ENCODE measurements at places on chromosomes 13 and 19. TPM values are rescaled to one million over a fixed set of nuclear protein-coding genes. Genes with fewer than 3 reads are reported as not detected.

GRCh38 chr13:22017226-22017625 lies 346.4 kb downstream of the FGF9 start:
- no peak for DNase-seq

- peak; percentile 92 for DNase-seq
Measured at GRCh38 chr19:46975925-46976782, 43.5 kb upstream of the NPAS1 start.

DNA sequence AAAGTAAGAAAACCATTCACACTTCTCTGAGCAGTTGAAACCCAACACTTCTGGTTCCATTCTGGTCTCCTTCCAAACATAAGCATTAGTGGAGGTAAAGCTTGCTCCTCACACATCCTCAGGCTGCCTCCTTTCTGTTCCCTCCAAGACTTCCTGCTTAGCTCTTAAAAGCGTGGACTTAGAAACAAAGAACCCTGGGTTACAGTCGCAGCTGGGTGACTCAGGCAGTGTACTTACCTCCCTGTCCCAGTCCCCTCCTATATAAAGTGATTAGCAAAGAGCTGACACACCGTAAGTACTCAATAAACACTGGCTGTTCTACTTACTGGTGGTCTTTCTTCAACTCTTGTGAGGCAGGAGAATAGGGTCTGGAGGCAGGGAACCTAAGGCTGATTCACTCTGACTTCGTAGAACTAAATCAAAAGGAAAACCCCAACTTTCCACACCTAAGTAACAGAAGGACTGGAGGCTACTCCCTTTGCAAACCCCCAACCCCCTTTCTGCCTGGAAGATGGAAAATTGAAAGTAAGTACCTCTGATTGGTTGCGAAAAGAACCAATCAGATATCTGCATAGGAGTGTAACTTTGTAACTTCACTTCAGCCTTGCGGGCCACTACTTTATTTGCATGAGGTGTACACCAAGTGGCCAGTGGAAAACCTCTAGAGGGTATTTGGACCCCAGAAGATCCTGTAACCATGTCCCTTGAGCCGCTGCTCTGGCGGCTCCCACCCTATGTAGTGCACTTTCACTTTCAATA lies 165.4 kb downstream of the SUCLA2 start:
- DNase-seq: no peak

GRCh38 chr13:109649713-109650112 lies 136.7 kb downstream of the IRS2 start:
- DNase-seq: no peak

GRCh38 chr19:4295972-4296771 lies 6.0 kb downstream of the TMIGD2 start:
- no peak for DNase-seq

DNA sequence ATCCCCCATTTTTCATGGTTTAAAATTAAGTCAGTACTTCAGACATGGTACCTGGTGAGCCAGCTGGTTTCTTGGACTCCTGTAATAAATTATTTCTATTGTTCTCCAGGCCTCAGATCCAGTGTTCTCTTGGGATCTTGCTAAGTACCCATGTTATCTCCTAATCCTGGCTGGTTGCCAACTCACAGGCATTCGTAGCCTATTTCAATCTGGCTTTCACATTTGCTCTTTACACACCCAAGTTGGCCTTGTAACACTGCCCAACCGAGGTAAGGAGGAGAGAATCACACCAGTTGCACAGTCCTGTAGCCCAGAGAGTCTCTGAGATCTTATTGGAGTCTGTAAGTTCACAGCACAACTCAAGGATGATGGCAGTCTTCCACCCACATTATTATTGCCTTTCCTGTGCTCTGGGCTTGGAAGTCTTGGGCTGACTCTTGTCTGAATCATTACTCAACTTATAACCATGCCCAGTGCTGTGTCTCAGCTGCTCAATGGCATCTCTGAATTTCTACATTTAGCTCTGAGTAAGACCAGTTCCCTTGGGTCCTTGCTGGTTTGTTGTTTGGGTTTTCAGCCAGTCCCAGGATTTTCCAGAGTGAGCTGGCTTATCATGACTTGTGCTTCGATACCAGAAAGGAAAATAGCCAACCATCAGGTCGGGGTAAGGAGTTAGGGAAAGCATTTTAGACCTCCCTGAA lies 76.6 kb upstream of the KLF12 start:
- DNase-seq: no peak

C13orf42 gene
- total RNA-seq: not detected

HSD11B1L gene
- 7.5 TPM for total RNA-seq
